Stimulated activated CD4-positive, alpha-beta T cell treated with anti-CD3 and anti-CD28 coated beads, Interleukin-15, amount 100 ng/mL, for 48 hours (primary cell): ENCODE measurements at places on chromosomes 13 and 19.

GRCh38 chr19:38784224-38784623 lies 4.8 kb upstream of the LGALS7B start:
- no peak for DNase-seq

DNA sequence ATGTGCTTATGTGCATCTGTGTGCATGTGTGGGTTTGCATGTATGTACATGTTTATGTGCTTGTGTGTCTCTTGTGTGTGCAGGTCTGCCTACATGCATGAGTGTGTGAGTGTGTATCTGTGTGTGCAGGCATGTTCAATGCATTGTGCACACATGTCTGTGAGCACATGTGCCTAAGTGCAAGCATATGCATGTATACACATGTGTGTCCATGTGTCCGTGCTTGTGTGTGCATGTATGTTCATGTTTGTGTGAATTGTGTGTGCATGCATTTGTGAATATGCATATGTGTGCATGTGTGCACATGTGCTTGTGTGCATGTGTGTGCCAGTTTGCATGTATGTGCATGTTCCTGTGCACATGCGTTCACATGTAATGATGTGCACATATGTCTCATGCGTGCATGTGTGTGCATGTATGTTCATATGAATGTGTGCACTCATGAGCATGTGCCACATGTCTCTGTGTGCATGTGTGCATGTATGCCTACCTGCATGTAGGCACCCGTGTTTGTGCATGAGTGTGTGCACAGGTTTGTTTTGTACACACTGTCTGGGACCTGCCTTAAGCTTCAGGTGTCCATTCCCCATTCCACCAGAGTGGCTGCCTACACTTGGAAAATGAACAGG lies 32.1 kb upstream of the PTPRS start:
- no peak for DNase-seq

GRCh38 chr19:911197-912033 lies 1.6 kb downstream of the R3HDM4 start:
- DNase-seq = no peak

DNA sequence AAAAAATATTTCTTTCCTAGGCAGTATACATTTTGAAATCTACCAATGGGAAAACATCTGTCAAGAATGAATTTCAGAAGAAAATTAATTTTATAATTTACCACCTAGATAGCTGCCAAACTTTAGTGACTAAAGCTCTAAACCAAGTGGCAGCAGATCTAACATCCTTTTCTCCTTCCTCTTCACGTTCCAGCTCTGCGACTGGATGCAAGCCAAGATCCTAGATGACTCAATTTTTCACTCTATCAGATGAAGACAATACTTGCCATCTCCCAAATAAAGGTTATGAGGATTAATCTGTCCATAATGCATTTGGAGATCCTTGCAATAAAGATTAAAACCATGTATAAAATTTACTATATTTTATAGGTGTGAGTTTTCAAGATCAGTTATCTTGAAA lies 66.7 kb upstream of the MIR17HG start:
- no peak for DNase-seq

DNA sequence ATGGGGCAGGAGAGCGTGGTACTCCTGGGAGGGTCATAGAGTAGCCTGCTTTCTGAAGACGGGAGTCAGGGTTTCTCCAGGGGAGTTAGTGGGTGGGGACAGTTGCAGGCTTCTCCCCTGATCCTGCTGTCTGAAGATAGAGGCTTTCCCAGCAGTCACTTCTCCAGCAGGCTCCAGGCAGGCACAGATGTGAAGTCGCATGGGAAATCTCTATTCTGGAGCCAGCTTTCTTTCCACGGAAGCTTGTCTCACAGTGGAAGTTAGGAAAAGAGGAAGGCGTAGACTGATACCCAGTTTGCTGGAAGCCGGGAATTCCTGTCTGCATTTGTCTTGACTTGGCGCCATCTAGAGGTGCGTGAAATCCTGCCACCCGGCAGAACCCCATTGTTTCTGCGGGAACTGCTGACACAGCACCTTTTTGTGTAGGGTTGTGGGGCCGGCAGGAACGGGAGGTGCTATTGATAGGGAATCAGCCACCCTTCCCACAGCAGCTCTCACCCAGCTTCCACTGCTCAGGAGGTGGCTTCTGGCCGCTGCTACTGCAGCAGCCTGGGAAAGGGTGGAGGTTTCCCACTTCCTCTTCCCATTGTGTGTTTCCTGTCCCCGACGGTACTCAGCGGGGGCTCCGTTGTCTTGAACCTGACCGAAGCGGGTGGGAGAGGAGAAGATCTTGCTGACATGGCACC lies 28.5 kb upstream of the NPAS1 start:
- peak; percentile 38 for DNase-seq

DNA sequence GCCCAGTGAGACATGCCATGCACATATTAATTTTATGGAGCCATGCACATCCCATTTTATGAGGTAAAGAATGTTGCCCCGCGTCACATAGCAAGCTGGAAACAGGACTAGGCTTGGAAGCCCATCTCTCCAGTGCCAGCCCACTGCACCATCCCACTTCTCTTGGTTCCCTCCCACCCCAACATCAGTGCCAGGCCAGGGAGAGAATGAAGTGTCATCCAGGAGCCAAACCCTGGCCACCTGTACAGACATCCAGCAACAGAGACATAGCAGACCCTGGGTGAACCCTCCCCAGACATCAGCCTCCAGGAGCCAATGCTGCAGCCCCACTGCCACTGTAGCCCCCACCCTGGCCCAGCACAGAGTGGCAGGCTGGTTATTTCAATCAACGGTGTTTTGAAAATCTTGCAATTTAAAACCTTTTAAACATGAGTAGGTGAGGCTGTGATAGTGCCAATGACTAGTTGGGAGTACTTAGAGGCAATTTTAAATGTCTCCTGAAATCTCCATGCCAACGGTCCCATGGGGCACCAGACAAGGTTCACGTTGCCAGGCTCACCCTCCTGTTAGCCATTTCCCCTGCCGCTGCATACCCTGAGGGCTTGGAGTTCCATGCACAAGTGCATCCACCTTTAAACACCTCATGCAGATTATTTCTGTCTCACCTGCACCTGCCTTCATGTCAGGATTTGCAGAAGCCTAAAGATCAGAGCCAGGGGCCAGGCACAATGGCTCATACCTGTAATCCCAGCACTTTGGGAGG lies 34.7 kb downstream of the VSTM2B start:
- no peak for DNase-seq

DNA sequence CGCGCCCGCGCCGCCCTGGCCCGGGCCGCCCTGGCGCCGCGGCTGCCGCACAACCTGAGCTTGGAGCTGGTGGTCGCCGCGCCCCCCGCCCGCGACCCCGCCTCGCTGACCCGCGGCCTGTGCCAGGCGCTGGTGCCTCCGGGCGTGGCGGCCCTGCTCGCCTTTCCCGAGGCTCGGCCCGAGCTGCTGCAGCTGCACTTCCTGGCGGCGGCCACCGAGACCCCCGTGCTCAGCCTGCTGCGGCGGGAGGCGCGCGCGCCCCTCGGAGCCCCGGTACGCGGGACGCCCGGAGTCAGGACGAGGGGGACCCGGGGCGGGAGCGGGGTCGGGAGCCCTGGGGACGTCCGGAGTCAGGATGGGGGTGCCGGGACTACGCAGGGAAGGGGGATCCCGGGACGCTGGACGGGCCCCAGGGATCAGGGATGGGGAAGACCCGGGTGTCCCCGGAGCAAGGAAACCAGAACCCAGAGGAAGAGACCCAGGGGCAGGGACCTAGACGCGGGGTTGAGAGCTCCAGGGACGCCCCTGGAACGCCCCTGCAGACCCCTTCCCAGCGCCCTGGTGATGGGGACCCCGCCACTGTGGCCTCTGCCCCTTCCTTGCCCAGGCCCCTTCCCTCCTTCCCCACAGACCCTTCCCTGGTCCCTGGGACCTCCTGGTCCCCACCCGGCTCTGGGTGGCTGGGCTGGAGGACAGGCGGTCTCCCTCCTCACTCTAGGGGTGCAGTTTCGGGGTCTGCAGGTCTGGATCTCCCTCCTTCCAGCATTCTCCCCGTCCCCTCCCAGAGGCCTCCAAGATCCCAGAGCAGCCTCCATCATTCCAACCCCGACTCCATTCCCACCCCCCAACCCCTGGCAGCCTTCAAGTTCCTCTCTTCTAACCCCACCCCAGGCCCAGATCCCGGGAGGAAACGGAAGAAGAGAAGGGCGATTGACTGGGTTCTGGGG lies 645 bp downstream of the GRIN3B start:
- no peak for DNase-seq

- no peak for DNase-seq
Measured at GRCh38 chr13:29065142-29065541, 245.0 kb downstream of the MTUS2 start.

DNA sequence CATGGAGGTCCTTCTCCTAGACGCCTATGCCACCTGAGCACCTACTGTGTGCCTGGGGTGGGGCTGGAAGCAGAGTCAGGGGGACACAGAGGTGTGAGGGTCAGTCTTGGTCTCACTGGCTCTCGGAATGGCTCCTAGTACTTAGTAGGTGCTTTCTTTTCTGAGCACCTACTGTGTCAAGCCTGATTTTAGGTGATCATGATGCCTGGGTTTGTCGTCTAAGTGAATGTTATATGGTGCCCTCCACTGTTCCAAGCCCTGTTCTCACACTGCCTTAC lies 20.0 kb downstream of the MYH14 start:
- no peak for DNase-seq

GRCh38 chr13:43805681-43806128 lies 18.9 kb upstream of the ENOX1 start:
- DNase-seq = no peak

DNA sequence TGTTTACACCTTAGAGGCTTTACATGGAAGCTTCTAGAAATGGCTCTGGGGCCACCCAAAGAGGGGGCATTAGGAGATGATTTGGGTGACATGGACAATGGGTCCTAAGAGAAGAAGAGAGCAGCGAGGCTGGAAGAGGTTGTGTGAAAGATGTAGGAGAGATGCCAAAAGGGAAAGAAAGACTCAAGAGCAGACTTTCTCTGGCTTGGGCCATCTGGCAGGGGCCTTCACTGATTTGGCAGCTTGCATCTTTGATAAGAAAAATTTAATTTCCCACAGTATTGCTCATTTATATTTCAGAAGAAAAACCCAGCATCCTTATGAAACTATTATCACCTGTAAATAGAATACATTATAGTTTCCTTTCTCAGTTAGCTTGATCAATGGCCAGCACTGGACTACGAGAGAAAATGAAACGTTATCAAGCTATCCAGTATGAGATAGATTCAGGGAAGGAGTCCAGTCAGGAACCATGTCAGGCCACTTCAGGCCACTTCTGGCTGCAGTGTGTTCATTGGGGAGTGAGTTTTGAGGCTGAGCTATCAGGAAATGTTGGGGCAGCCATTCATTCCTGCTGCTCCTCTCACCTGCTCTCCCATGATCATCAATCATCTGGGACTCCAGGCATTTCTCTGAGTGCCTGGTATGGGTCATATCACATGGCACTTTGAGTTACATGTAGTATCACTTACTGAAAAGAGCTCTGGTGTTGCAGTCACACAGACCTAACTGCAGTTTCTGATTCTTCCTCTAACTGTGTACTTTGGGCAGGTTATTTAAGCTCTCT lies 10.3 kb downstream of the SCEL start:
- DNase-seq = no peak

- DNase-seq = no peak
Measured at GRCh38 chr13:75181906-75182305, 300.1 kb downstream of the TBC1D4 start.

DNA sequence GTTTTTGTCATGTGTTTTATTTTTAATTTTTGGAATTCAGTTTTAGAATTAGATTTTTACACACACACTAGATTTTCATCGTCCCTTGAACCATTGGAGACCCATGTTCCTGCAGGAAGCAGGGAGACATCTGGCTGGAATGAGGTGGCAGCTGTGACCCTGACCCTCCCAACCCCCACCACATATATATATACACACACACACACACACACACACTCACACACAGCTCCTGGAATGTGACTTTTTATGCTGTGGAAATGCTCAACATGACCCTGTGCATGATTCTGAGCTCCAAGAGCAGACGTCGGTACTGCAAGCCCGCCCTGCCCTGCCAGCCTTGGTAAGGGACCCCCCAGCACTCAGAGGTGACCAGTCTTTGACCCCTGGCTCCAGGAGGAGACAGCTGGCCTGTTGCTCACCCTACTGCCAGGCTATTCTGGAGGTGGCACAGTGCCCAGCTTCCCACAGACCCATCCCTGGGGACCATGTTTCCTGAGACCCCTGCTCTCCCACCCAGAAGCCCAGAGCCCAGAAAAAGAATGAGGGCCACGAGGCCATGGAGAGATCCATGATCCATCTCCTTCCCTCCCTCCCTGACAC lies 103.2 kb upstream of the VSTM2B start:
- DNase-seq = no peak

DNA sequence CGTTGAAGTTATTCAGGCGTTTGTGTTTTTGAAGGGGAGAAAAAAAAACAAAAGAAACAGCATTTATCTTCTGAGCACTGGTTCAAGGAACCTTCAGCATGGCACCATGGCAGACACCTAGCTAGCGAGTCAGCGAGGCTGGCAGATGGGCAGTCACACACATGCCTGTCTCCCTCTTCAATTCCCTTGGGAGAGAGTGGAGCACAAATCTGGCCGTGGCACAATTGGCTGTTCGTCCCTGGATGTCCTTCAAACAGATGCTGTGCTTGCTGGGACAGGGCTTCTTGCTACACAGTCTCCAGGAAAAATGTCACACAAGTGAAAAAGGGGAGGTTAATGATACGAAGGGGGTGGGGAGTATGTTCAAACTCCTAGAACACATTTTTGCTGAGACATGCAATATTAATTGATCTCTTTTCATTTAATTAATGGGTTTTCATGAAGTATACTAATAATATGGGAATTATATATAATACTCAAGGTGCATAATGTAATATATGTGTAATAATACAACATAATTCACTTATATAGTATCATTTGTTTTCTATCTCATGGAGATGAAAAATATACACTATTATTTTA lies 1674.5 kb upstream of the SLC10A2 start:
- no peak for DNase-seq

- DNase-seq = no peak
Measured at GRCh38 chr13:113155201-113155600, 3.2 kb upstream of the PROZ start.

- DNase-seq = no peak
Measured at GRCh38 chr13:91359631-91360030, 12.1 kb downstream of the MIR17HG start.

- no peak for DNase-seq
Measured at GRCh38 chr13:27219611-27220010, 31.7 kb upstream of the RPL21 start.

DNA sequence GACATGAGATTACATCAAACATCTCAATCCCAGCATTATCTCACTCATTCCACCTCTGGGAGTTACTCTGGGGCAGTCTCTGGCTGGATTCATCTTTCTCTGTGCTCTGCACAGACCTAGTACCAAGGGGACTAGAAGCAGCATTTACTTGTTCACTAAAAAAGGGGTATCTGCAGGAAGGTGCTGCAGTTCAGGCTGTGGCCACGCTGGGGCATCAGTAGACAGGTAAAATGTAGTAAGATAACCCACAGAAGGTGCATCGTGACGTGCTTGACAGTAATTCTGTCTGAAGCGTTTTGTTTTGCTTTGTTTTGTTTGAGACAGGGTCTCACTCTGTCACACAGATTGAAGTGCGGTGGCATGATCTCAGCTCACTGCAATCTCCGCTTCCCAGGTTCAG lies 29.3 kb downstream of the ZNF564 start:
- no peak for DNase-seq

DNA sequence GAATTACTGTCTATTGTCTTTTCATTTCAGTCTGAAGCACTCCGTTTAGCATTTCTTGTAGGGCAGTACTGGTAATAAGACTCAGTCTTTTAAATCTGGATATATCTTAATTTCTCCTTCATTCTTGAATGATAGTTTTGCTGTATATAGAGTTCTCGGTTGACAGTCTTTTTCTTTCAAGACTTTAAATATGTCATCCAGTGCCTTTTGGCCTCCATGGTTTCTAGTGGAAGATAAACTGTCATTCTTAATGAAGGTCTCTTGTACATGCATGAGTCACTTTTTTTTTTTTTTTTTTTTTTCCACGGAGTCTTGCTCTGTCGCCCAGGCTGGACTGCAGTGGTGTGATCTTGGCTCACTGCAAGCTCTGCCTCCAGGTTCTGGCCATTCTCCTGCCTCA lies 27.2 kb upstream of the ZDHHC20 start:
- no peak for DNase-seq
